Myocyte (in vitro differentiated cells): ENCODE measurements at places on chromosomes 1 and 21. TPM values are rescaled to one million over a fixed set of nuclear protein-coding genes. Genes with fewer than 3 reads are reported as not detected.
A peak's percentile ranks its signal among the peaks of the same experiment; 100 is the strongest.

DNA sequence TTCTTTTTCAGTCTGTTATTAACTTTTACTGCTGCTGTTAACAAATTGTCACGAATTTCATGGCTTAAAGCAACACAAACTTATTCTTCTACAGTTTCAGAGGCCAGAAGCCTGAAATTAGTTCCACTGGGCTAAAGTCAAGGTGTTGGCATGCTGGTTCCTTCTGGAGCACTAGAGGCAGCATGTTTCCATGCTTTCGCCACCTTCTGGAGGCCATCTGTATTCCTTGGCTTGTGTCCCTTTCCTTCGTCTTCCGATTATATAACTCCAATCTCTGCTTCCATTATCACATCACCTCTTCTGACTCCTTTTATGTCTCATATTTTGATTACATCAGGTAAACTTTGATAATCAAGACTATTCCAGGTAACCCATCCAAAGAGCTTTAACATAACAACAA lies 1742.1 kb downstream of the BRINP3 start:
- DNase-seq = no peak

GRCh38 chr1:199151634-199152425 lies 513.0 kb downstream of the PTPRC start:
- no peak for DNase-seq

DNA sequence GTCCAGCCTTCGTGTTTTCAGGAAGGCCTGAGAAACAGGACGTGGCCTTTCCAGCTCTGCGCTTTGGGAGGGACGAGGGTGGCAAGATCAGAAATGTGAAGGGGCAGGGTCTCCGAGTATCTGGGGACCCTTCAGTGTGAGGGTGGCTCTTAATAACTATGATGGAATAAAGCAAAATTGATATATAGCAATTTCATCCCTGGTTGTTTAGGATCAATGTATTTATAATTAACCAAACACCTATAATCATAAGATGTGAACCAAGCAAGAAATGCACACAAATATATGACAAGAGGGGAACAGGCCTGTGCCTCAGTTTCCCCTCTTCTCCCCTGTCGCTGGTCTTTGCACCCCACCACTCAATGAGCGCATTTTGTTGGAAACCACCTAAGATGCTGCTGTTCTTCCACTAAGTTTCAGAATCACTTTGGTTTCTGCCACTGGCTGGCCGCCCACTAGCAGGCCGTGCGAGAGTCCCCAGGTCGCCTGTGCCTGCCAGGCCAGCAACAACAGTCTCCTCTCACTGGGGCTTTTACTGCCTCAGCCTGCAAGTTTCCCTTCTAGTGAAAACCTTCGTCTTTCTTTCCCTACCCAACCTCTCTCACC lies 36.6 kb downstream of the UBASH3A start:
- no peak for DNase-seq

DNA sequence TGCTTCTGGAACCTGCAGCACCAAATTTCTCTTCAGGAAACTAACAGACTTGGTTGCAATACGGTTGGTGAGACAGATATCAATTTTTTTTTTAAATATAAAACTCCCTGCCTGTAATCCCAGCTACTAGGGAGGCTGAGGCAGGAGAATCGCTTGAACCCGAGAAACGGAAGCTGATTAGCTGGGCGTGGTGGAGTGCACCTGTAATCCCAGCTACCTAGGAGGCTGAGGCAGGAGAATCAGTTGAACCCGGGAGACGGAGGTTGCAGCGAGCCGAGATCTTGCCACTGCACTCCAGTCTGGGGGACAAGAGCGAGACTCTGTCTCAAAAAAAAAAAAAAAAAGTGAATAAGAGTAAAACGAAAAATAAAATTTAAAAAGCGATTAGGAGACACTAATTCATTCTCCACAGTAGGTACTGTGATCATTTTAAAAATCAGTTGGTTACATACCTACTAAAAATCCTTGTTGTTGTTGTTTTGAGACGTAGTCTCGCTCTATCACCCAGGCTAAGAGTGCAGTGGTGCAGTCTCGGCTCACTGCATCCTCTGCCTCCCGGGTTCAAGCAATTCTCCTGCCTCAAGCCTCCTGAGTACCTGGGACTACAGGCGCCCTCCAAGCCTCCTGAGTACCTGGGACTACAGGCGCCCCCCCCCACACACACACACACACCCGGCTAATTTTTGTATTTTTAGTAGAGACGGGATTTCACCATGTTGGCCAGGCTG lies 796 bp upstream of the RBM8A start:
- DNase-seq = no peak

GRCh38 chr1:206583707-206584648 lies 28.3 kb downstream of the EIF2D start:
- DNase-seq = peak; percentile 74

- DNase-seq = no peak
Observed at GRCh38 chr1:57325117-57325516, 98.7 kb downstream of the DAB1 start.

DNA sequence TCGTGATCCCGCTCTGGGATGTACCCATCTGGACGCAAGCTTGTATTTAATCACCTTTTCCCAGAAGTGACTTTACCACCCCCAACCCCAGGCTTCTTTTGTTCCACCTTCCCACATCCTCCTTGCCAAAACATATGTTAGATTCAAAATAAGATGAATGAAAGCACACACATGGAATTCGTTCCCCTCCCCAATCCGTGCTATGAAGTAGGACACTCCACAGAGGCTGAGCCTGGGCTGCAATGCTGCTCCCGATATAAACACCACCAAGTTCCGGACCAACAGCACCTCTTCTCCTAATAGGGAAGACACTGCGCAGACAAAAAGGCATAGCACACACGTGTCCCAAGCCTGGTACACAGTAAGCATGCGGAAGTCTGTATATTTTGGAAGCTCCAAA lies 86.1 kb downstream of the CLSTN1 start:
- DNase-seq = no peak

Gene GJA8
- not detected in 2 replicates for total RNA-seq

DNA sequence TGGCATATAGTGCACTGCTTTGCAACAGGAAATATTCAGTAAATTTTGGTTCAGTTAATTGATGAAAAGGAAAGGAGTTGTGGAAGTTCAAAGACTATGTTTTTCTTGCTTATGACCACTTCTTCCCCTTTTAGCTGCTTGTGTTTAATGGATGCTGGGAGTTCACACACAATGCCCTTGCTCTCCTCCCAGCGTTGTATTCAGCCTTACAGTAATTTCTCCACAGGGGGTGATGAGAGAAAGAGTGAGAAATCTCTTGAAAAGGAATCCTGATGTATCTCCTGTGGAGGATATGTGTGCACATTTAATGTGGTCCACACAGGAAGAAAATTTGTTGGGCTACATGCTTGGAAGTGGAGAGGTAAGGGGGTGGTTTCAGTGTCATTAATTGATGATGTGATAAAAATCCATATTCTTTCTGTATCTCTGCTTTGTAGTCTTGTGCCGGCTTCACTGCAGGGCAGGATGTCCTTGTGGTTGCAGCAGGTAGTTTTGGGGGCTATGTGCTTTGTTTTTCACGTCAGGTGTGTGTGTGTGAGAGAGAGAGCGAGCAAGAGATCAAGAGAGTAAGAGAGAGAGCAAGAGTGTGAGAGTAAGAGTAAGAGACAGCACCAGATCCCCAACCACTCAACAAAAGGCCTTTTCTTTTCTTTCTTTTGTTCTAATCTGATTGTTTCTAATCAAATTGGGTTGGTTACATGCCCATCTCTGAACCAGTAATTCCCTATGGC lies 204.4 kb downstream of the RWDD3 start:
- DNase-seq = no peak

DNA sequence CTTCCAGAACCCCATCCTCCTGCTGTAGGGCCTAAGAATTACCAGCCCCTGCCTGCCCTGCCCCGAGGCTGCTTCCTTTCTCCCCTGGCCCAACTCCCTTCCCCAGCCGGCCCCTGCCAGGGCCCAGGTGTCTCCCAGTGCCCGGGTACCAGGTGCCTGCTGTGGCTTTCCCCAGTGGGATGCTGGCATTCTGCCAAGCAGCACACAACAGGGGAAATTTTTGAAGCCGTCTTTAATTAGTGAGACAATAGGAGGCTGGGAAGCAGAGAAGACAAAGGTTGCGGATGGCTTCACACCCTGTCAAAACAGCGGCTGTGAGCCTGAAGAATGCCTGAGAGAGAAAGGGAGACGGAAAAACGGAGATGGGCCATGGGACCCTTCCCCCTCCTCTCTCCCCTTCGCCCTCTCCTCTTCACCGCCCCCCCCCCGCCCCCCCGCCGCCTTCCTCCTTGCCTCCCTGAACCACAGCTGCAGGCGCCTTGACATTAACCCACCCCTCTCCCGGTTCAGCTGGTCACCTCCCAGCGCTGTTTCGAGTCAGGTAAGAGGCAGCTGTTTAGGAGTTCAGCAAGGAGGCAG lies 33.6 kb downstream of the LRRN2 start:
- no peak for DNase-seq

DNA sequence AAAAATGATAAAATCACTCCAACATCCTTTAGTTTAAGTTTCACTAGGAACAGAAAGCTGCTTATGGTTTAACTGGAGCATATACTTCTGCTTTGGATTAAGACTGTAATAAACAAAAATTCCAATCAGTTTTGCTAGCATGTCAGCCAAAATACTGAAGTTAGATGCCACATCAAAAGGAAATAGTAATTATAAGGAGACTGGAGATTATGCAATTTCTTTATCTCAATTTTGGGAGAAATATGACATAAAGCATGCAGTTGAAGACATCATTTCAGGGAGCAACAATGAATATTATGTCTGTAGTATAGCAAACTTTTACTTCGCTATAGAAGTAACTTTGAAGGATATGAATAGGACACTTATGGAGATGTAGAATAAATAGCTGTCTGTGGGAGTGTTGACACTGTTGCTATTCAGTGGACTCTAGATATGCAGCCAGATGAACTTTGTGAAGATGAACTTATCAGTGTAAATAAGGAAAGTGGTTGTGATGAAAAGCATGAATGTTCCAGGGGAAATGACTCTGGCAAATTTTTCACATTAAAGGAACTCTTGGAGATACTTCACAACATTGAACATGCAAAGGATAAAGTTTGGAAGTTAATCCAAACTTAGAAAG lies 107.8 kb downstream of the RABGAP1L start:
- no peak for DNase-seq

DNA sequence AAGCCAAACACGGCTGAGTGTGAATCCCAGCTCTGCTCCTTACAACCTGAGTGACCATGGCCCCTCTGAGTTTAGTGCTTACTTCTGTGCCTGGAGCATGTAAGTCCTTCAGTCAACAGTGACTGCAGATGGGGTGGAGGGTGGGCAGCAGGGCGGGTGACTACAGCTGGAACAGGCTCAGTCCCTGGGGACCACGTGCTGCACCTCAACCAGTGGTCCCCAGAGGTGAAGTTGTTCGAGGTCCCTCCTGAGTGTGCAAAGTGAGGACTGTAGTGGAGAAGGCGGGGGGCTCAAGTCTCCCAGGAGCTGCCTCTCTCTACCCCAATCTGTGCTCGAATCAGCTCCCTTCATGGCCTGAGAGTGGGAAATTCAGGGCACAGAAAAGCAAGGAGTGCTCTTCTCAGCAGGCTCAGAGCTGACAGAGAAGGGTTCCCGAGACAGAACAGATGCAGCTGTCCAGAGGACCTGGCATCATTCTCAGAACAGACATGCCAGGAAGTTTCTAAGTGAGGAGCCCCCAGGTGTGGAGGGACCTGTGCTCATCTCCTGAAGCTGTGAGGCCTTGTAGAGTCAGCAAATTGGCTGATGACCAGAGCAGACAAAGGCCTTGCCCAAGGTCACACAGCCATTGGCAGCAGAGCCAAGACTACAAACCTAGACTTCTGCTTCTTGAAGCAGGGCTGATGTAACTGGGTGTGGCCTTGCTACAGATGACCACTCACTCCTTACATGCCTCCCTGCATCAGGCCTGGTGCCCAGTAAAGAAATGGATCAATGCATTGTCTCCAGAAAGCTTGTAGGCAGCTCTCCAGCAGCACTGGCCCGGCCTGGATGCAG lies 61.7 kb upstream of the EDN2 start:
- DNase-seq = no peak

DNA sequence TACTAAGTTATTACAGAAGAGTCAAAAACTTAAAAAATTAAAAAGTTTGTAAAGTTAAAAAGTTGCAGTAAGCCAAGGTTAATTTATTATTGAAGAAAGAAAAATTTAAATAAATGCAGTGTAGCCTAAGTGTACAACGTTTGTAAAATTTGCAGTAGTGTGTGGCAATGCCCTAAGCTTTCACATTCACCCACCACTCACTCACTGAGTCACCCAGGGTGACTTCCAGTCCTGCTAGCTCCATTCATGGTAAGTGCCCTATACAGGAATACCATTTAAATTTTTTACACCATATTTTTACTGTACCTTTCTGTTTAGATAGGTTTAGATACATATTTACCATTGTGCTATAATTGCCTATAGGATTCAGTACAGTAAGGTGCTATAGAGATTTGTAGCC lies 88.6 kb downstream of the CTH start:
- no peak for DNase-seq

DNA sequence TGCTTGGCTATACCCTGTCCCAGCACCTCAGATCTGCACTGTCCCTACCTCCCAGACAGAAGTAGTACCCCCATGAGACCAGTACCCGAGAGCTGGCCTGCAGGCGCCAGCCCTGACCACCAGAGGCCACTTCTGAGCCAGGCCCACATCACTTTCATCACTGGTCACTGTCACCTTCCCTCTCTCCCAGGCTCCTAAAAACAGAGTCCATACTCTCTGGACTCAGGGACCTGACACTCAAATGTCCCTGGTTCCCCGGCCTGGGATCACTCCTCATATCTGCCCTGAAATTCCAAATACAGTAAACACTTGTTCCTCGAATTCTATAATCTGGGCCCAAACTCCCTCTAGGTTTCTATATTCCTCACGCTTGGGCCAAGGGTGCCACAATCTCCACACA lies 18.7 kb downstream of the TMEM53 start:
- peak; percentile 46 for DNase-seq

DNA sequence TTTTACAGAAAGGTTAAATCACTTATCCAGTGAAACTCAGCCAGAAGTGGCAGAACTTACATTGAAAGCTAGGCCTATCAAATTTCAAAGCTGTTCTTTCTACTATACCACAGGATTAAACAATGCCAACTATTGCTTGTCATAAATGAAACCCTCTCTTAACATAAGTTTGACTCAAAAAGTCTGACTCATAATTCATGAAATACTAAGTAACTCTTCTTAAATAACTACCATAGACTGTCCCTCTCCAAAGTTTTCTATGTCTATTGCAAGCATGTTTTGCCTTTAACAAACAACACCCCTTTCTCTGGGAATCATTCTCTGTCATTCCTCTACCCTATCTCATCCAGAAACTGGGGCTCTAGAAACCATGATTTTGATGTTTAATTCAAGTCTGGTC lies 109.5 kb upstream of the UBE2U start:
- DNase-seq = no peak
